ENCODE measurements at places on chromosomes 7 and 10. TPM values are rescaled to one million over a fixed set of nuclear protein-coding genes. Genes with fewer than 3 reads are reported as not detected.

DNA sequence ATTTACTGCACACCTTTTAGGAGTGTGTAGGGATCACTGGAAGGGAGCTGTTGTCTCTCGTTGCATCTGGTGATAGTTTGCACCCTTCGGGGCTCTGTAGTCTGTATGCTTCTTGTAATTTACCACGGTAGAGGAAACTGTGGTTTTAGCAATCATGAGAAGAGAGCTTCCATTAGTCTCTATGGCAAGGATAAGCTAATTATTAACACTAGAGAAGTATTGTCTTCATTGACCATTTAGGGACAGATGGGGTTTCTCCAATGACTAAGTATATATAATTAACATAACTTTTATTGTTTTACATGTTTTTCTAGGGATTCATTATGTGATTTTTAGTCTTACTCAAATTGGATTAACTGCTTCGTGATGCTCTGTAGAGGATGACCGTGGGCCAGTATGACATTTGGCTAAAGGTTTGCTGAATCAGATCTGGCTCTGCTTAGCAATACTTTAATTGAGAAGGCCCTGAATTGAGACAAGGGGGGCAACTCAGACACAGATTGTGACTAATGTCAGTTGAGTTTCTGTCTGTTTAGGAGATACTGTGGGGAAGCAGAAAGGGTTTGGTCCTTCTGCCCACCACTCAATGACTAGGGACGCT, 8.7 kb downstream of the SLC18A2 start:
- DNase-seq = no peak

Gene PDE1C
- not detected for total RNA-seq

Gene CCL26
- not detected for total RNA-seq

DNA sequence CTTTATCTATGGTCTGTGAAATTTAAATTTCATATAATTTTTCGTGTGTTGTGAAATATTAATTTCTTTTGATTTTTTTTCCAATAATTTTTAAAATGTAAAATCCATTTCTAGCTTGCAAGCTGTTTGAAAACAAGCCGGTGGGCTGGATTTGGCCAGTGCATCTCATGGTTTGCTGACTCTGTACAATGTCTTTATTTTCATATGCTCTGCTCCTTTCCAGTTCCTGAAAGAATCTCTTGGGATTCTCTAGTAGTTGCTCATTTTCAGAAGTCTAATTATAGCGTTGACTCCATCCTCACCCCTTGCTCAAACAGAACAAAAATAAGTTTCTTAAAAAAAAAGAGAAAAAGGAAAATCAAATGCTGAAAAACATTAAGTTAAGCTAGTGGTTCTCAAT, 21.4 kb downstream of the UBN2 start:
- no peak for DNase-seq

DNA sequence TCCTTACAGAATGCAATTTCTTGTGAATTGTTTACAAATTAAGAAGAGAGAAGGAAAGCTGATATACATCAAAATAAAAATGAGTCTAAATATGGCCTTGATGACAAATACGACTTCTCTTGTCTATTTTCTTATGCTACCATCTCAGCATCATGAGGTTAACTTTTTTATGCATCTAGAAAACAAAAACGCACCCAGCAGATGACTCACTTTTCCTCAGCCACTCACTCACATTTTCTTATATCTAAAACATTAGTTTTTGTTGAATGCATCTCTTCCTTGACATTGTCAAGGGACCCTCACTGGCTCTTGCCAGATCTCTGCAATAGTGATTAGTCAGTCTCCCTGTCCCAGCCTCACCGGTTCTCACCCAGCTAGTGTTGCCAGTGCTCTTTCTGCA, 256.4 kb upstream of the SLC26A5 start:
- DNase-seq = no peak

- no peak for DNase-seq
Observed at GRCh38 chr10:7185367-7185690, 225.5 kb downstream of the SFMBT2 start.

Gene CFAP46
- not detected for total RNA-seq

- DNase-seq = no peak
Observed at GRCh38 chr10:14240253-14241189, 90.2 kb downstream of the FRMD4A start.

Gene PRRT4
- 0.21 TPM for total RNA-seq
